ENCODE measurements at places on chromosomes 1 and 21. TPM values are rescaled to one million over a fixed set of nuclear protein-coding genes. Genes with fewer than 3 reads are reported as not detected.

DNA sequence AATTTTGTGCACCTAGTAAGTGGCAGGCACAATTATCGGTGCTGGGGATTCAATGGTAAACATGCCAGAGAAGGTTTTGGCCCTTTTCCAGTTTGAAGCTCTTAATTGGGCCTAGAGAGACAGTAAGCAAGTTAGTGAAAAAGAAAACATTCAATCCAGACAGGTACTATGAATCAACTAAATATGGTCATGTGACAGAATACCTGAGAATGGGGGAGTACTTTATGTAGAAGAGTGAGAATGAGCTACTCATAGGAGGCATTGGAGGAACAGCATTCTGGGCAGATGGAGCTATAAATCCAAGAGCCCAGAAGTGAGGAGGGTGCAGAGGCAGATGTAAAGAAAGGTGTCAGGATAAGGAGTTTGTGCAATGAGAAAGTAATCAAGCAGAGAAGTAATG, 1017.9 kb downstream of the ADGRL2 start:
- no peaks in the 10 kb centered on the region for H3K27me3 ChIP-seq
- no peak for DNase-seq
- H3K4me1 ChIP-seq = no peaks in the 10 kb centered on the region
- no peak overlapping the region for H3K27ac ChIP-seq

GRCh38 chr1:202501281-202501680, 152.8 kb downstream of the PPP1R12B start:
- DNase-seq = no peak
- no peaks in the 10 kb centered on the region for H3K27me3 ChIP-seq
- H3K27ac ChIP-seq = peak overlapping the region; percentile 58
- peaks cover 62% of the 10 kb centered on the region for H3K4me1 ChIP-seq
- H3K36me3 ChIP-seq = peaks cover 6% of the 10 kb centered on the region

TEX38 gene
- total RNA-seq = not detected

TRAF3IP3 gene
- total RNA-seq = 2.7 TPM

- peaks cover 9% of the 10 kb centered on the region for H3K36me3 ChIP-seq
- H3K4me3 ChIP-seq = peak overlapping the region; percentile 85
- H3K4me1 ChIP-seq = peaks cover 56% of the 10 kb centered on the region
- H3K27ac ChIP-seq = peak overlapping the region; percentile 97
Measured at GRCh38 chr1:201505503-201505890, 1.4 kb downstream of the CSRP1 start.

CCDC24 gene
- 3.9 TPM for total RNA-seq

DNA sequence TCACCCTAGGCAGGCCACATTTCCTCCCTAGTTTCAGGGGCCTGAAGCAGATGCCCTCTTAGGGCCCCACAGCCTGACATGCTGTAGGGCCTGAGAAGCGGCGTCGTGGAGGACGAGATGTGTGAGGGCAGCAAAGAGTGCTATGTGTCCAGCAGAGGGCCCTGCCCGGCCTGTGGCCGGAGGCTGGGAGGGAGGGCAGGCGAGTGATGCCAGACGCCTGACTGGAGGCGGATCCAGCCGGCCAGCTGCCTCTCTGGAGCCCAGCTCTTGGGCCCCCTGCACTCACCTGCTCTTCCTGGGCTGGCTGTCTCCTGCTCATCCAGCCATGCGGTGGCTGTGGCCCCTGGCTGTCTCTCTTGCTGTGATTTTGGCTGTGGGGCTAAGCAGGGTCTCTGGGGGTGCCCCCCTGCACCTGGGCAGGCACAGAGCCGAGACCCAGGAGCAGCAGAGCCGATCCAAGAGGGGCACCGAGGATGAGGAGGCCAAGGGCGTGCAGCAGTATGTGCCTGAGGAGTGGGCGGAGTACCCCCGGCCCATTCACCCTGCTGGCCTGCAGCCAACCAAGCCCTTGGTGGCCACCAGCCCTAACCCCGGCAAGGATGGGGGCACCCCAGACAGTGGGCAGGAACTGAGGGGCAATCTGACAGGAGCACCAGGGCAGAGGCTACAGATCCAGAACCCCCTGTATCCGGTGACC, at the start of gene GPR37L1:
Gene GPR37L1 (plus strand): TSS at position 279 of the 697 bp plus-strand sequence. CDS start 47 bp downstream, at position 326.
- H3K27me3 ChIP-seq = no peaks in the 10 kb centered on the region
- no peaks in the 10 kb centered on the region for H3K4me1 ChIP-seq

DNA sequence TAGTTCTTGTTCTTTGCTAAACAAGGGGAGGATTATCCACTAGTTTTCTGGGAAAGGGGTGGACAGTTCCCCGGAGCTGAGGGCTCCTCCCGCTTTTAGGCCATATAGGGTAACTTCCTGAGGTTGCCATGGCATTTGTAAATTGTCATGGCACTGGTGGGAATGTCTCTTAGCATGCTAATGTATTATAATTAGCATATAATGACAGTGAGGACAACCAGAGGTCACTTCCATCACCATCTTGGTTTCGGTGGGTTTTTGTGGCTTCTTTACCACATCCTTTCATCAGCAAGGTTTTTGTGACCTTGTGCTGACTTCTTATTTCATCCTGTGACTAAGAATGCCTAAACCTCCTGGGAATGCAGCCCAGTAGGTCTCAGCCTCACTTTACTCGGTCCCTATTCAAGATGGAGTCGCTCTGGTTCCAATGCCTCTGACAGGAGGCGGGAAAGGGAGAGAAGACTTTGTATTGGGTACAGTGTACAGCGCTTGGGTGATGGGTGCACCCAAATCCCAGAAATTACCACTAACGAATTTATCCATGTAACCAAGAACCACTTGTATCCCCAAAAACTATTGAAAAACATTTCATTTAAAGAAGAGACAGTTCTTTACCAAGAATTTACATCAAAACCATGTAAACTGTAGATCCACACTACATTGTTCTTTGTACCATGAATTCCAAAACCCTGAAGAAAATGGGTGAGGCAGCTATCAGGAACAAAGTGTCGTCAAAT, 8.7 kb upstream of the SLC2A5 start:
- no peaks in the 10 kb centered on the region for H3K27me3 ChIP-seq
- H3K4me1 ChIP-seq = peaks cover 16% of the 10 kb centered on the region
- no peak overlapping the region for H3K4me3 ChIP-seq
- H3K36me3 ChIP-seq = no peaks in the 10 kb centered on the region
- H3K27ac ChIP-seq = no peak overlapping the region

VAV3 gene
- total RNA-seq = 8.9 TPM

- no peak overlapping the region for H3K27ac ChIP-seq
- H3K4me3 ChIP-seq = no peak overlapping the region
- H3K36me3 ChIP-seq = no peaks in the 10 kb centered on the region
- peaks cover 14% of the 10 kb centered on the region for H3K4me1 ChIP-seq
- DNase-seq = no peak
Measured at GRCh38 chr21:37210130-37210529, 57.0 kb downstream of the VPS26C start.

OPTC gene
- total RNA-seq = not detected

- H3K36me3 ChIP-seq = no peaks in the 10 kb centered on the region
- no peak overlapping the region for H3K27ac ChIP-seq
- no peak overlapping the region for H3K4me3 ChIP-seq
- no peaks in the 10 kb centered on the region for H3K27me3 ChIP-seq
- H3K4me1 ChIP-seq = no peaks in the 10 kb centered on the region
Measured at GRCh38 chr1:86852289-86852688, 61.6 kb downstream of the SELENOF start.

RGS7 gene
- total RNA-seq = not detected

GRCh38 chr21:26769613-26770188, 75.5 kb downstream of the ADAMTS1 start:
- no peaks in the 10 kb centered on the region for H3K27me3 ChIP-seq
- no peak overlapping the region for H3K27ac ChIP-seq
- DNase-seq = no peak
- H3K4me1 ChIP-seq = no peaks in the 10 kb centered on the region

DNA sequence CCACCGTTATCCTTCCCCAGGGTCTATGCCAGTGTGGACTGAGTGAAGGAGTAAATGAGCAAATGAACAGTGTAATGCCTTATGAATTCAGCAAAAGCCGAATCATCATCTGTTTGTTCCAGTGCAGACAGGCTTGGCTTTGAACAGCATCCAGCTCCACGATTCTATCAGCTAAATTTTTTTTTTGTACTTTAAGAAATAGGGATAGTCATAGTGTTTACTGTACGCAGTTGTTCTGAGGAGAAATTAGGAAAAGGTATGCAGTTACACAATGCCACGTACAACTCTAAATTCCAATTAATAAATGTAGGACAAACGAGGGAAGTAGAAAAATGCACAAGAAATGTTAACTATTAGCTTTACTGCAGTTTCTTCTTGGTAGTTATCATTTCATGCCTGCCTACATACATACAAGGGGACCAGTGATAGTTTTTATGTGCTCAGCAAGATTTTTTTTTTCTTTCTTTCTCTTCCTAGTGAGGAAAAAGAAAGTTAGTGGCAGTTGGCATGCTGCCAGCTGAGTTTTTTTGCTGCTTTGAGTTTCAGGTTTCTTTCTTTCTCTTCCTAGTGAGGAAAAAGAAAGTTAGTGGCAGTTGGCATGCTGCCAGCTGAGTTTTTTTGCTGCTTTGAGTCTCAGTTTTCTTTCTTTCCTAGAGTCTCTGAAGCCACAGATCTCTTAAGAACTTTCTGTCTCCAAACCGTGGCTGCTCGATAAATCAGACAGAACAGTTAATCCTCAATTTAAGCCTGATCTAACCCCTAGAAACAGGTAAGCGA, at the start of gene IFI44L:
Gene IFI44L (plus strand): TSS at position 646 of the 777 bp plus-strand sequence. CDS start 7,468 bp downstream, outside the sequence.
- peaks cover 17% of the 10 kb centered on the region for H3K4me1 ChIP-seq
- H3K4me3 ChIP-seq = peak within 1 kb of the TSS; percentile 38
- H3K27ac ChIP-seq = peak within 1 kb of the TSS; percentile 68
- H3K36me3 ChIP-seq = no peaks in the 10 kb centered on the region

LINGO4 gene
- not detected for total RNA-seq

DNA sequence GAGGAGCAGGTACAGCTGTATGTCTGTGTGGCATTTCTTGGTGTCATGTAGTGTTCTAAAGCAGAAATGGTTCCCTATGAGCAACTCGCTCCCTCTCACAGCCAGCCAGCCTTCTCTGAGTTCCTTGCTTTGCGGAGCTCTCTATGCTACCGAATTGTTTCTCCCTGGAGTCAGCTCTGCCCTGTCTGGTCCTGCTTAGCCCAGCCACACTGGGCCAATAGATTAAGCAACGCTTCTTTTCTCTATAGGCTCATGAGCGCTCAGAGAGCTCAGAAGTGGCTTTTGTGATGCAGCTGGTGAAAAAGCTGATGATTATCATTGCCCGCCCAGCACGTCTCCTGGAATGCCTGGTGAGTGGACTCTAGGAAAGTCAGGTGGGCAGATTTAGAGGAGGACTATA, 113.1 kb downstream of the PIK3R3 start:
- no peaks in the 10 kb centered on the region for H3K27me3 ChIP-seq
- DNase-seq = no peak
- H3K4me1 ChIP-seq = no peaks in the 10 kb centered on the region
- peaks cover 14% of the 10 kb centered on the region for H3K36me3 ChIP-seq
- H3K27ac ChIP-seq = no peak overlapping the region

FCAMR gene
- total RNA-seq = not detected

GJA9 gene
- total RNA-seq = not detected

DNA sequence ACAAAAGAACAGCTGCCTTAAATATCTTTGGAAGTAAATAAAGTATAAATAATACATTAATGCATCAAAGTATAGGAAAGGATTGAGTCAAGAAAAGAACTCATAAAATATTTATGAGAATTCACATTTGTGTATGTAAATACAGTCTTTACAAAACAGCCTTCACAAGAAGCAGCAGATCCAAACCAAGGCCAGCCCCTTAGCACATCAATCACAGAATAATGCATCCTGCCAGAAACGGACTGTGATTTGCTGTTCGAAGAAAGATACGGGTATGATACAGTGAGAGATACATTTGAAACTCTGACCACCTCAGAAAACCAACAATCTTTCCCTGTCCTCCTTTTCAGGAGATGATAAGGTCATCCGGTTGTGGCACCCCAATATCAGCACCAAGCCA, 70.9 kb downstream of the WDR64 start:
- no peaks in the 10 kb centered on the region for H3K36me3 ChIP-seq
- DNase-seq = no peak
- no peak overlapping the region for H3K4me3 ChIP-seq
- H3K4me1 ChIP-seq = no peaks in the 10 kb centered on the region

DNA sequence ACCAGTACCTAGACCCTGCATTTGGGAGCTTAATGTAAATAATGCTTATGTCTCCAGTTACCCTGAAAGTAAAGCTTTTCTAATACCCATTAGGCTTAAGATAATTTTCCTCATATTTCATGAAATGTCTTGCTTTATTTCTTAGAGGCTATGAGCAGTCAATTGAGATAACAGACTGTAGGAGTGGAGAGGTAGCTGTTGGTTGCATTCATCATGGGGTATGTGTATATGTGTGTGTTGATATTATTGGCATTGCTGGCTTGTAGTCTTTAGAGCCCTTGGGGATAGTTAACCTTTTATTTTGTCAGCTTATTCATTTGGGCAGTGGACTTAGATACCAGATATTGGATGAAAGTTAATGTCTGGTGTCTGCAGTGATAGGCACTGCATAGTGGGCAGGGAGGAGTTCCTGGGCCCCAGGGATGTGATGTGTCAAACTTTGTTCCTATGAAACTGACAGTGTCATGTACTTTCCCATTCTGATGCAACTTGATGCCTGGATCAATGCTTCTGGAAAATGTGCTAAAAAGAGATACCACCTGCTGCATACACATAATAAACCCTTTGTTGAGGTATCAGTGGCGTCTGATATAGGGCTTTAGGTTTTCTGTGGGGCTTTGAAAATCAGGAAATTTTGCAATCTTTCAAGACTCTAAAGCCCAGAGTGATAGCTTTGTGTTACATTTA, 83.9 kb downstream of the MAST2 start:
- H3K36me3 ChIP-seq = no peaks in the 10 kb centered on the region
- peaks cover 9% of the 10 kb centered on the region for H3K4me1 ChIP-seq
- H3K27ac ChIP-seq = peak overlapping the region; percentile 2
- H3K27me3 ChIP-seq = no peaks in the 10 kb centered on the region

SHE gene
- 5.2 TPM for total RNA-seq

DNASE2B gene
- total RNA-seq = not detected

GRCh38 chr1:68384872-68385411, 64.8 kb downstream of the RPE65 start:
- peaks cover 18% of the 10 kb centered on the region for H3K4me1 ChIP-seq
- no peak overlapping the region for H3K27ac ChIP-seq
- H3K27me3 ChIP-seq = no peaks in the 10 kb centered on the region
- no peak for DNase-seq
- no peaks in the 10 kb centered on the region for H3K36me3 ChIP-seq
- H3K4me3 ChIP-seq = no peak overlapping the region

DNA sequence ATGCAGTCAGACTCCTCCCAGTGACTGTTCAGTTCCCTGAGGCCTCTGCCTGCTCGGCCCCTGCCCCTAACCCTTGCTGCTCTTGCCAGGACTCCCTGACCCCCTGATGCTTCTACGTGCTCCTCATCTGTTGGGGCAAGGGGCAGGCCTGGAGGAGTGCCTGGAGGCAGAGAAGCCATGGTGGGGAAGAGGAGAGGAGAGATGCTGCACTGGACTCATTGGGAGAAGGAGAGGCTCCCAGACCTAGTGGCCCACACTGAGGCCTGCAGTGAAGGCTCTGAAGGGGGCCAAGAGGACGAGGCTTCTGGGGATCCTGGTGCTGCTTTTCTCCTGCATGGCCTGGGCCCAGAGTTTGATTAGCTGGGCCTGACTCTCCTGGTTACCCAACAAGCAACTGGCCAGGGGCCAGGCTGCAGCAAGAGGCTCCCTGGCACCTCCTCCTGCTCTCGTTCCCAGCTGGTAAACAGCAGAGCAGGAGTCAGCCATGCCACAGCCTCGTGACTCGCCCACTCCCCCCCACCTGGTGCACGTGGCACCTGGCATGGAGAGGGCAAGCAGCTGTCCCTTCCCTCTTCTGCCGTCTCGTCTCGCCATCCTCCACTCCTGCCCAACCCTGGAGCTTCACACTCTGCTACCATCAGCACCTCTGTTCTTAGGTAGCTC, 847 bp upstream of the RORC start:
- no peak overlapping the region for H3K27ac ChIP-seq
- no peak overlapping the region for H3K4me3 ChIP-seq
- DNase-seq = peak; percentile 86
- peaks cover 10% of the 10 kb centered on the region for H3K4me1 ChIP-seq
- peaks cover 72% of the 10 kb centered on the region for H3K27me3 ChIP-seq
